ENCODE measurements at places on chromosomes 5 and 9.

DNA sequence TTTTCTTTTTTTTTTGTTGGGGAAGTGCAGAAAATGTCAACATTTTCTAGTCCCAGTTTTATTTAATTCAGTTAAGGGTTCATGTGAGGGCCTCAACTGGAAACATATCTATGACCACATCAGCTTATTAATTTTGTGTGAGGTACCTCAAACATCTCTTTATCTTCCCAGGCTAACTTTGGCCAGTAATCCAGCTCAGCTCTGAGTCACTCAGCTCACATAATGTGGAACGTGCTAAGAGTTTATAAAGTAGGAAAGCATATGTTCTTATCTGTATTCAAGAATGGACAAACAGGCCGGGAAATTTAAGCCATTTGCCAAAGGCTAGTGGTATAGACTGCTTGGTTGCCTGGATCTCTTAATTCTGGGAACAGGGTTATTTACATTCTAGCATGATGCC, 118.4 kb downstream of the INSYN2B start:
- DNase-seq: no peak

- no peak for DNase-seq
Measured at GRCh38 chr5:83102364-83102980, 25.1 kb downstream of the XRCC4 start.

- no peak for DNase-seq
Measured at GRCh38 chr5:129807162-129807814, 59.4 kb downstream of the MINAR2 start.

DNA sequence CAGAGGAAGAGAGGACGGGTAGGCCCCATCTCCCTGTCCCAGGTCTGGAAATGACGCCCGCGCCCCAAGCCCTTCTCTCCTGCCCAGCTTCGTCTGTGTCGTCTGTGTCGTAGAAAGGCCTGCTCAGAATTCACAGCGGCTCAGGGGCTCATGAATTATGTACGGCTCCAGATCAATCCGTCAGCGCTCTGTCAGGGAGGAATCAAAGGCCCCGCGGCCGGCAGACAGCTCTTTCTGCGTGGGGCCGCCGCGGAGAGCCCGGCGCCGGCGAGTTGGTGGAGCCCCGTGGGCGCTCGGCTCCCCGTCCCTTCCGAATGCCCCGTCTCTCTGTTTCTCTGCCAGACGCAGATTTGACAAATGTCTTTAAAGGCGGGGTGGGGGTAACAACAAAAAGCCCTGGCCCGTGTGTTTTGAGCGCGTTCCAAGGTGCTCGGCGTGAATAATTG, 83.8 kb upstream of the RAPGEF1 start:
- DNase-seq: no peak

DNA sequence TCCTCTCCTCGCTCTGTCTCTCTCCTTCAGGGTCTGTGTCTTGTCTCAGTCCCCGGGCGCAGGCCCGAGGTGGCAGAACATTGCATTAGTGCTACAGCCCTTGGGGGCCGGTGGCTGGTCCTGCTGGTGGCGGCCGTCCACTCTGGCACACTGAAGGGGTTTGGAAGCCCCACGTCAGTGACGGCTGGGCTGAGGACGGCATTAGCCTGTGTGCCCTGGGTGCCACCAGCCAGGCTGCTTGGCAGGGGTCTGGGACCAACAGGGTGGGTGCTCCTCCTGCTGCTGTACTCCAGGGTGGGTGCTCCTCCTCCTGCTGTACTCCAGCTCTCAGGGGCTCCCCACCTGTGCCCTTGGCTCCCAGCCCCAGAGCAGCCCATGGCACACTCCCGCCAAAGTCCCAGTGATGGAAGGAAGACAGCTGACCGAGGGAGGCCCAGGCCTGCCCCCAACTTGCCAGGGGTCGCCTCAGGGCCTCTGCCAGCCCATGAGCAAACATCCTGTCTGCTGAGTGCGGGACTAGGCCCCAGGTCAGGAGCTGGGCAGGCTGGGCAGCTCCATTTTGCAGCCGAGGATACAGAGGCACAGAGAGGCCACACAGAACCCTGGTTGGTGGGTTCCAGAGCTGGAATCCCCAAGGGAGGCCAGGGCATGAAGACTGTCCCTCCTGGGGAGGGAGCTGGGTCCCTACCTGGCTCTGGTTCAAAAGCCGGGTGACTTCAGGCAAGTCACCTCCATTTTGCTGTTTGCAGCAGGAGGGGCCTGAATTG, 27.3 kb downstream of the SARDH start:
- DNase-seq: no peak

DNA sequence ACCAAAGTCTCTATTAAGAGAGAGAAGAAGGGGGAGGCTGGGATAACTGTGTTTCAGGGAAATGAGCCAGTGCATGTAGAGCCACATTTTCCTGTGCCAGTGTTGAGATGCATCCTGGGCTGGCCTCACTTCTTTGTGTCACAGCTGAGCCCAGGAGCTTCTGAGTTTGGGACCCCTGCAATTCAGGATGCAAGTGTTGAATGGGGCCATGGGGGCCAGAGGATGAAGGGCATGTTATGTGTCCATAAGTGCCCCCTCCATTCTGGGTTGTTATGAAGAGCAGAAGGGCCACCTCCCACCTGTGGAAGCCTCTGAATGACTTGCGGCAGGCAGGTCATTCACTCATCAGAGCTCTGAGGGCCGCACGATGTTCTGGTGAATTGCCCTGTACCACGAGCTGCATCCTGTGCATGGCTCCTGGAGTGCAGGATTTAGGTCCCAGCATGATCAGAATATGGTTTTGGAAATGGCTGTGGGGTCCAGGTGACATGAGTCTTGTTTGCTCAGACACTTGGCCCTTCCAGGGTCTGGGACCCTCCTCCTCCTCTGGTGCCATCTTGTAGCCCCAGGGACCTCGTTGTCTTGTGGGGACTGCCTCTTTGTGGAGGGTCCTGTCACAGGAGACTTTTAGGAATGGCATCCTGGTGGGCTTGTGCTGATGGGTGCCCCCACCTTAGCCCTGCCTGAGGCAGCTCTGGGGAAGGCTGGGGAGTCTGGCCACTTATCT, 115.4 kb upstream of the PITX1 start:
- DNase-seq: no peak

DNA sequence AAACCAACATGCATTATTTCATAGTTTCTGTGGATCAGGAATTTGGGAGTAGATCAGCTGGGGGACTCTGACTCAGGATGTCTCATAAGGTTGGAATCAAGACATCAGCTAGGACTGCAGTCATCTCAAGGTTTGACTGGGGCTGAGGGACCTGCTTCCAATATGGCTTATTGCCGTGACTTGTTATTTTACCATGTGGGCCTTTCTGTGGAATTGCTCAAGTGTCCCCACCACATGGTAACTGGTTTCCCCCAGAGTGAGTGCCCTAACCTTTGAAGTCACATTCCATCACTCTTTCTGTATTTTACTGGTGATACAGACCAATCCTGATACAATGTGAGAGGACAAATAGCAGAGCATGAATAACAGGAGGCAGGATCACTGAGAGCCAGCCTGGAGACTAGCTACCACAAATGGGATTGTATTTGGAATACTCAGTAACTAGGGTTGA, 70.2 kb upstream of the ELL2 start:
- no peak for DNase-seq

DNA sequence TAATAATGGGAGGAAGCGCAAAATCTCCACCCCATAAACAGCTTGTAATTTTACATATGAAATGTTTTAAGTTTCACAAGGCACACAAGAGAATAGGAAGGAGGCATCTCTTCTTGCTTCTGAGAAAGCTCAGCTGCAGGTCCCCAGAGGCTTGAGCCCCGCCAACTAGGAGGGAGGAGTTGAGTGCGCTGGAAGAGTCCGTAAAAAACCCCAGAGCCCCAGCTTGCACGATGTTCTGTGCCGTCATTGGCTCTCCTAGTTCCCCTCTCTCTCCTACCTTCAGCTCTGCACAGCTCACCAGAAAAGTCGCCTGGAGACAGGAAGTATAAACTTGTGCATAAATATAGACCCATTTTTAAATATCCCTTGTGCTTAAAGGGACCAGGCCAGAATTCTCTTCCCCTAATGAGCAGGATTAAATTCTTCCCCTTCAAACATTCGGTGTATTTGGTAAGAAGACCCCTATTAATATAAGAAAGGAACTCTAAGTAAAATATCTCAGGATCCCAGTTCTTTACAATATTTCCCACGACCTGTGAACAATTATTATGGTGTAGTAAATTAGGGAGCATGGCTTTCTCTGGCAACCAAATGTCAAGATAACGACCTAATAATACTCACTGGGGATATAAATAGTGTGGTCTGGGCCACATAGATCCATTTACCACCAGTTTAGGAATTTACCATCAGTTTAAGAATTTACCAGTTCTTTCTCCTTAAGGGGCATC, 13.7 kb downstream of the GLRX start:
- peak; percentile 56 for DNase-seq

- no peak for DNase-seq
Measured at GRCh38 chr5:158920736-158921135, 179.0 kb downstream of the EBF1 start.

DNA sequence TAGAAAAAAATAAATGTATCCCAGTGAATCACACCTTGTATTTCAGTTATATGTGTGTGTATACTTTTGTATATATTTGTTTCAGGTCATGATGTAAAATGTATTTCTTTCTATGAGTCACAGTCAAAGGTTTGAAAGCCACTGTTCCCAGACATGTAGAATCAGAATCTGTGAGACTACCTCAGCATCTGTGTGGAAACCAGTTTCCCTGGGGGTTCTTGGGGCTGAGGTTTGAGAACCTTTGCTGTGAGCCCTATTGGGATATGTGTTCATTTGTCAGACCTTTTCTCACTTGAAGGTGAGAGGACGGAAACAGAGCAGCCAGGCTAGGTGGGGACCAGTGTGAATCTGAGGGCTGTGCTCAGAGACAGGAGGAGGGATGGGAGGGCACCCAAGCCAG, 78.7 kb upstream of the SAP30L start:
- DNase-seq: no peak

- no peak for DNase-seq
Measured at GRCh38 chr5:163696579-163696887, 191.1 kb downstream of the MAT2B start.

DNA sequence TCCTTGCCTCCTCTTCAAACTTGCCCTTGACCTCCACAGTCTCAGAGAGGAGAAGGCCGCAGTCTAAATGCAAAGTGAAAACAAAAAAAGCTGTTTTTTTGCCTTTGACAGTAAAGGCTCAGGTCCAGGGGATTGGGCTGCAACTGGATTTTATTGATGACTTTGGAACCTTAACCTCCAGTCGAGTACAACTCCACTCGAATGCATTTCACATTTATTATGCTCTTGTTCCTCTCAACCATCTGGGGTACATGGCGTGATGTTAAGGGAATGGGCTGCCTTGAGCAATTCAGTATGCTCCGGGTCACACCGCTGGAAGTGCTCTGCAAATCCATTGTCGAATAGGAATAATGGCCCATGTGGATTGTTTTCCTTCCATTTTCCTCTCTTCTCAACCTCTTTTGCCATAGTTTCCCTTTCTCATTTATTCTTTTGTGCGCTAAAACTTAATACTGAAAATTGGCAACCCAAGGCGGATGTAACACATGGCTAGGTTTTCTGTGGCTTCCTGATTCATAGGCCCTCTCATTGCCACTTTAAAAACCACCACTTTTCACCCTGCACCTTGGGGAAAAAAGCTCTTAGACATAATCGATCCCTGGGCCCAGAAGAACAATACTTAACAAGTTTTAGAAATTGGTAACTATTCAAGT, 34.3 kb downstream of the ITK start:
- no peak for DNase-seq

- no peak for DNase-seq
Measured at GRCh38 chr5:158390577-158390976, 531.6 kb upstream of the CLINT1 start.

- no peak for DNase-seq
Measured at GRCh38 chr5:137192293-137192743, 306.8 kb downstream of the SPOCK1 start.

GRCh38 chr9:104177003-104177611, 83.0 kb downstream of the SMC2 start:
- no peak for DNase-seq

DNA sequence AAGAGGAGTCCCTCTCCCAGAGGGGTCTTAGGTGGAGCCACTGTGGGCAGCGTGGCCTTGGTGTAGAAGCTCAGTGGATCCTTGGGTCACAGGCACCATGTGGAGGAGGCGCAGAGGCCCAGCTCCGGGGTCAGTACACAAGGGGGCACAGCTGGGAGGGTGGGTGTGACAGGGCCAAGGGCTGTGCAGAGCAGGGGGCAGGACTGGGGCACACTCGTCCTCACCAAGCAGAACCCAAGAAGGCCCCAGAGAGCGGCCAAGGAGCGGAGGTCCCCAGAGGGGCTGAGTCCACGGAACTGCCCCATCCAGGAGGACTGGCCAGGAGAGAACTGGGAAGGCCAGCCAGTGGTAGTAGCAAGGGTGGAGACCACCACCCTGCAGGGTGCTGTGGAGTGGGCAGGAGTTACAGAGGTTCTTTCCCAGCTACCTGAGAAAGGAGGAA, 2.5 kb upstream of the LPCAT1 start:
- no peak for DNase-seq

DNA sequence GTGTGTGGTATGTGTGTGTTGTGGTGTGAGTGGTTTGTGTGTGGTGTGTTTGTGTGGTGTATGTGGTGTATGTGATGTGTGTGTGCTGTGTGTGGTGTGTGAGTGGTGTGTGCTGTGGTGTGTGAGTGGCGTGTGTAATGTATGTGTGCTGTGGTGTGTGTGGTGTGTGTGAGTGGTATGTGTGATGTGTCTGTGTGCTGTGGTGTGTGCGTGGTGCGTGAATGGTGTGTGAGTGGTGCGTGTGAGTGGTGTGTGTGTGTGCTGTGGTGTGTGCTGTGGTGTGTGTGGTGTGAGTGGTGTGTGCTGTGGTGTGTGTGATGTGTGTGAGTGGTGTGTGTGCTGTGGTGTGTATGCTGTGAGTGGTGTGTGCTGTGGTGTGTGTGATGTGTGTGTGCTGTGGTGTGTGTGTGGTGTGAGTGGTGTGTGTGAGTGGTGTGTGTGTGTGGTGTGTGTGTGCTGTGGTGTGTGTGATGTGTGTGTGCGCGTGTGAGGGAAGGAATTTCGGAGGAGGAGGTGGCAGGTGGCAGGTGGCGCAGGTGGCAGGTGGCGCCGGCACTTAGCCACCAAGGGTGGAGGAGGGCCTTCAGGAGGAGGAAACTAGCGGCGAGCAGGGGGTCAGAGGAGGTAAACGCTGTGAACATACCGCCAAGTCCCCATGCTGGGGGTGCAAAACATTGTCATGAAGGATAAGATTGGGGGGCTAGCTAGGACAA, 191.8 kb downstream of the MELK start:
- DNase-seq: no peak

DNA sequence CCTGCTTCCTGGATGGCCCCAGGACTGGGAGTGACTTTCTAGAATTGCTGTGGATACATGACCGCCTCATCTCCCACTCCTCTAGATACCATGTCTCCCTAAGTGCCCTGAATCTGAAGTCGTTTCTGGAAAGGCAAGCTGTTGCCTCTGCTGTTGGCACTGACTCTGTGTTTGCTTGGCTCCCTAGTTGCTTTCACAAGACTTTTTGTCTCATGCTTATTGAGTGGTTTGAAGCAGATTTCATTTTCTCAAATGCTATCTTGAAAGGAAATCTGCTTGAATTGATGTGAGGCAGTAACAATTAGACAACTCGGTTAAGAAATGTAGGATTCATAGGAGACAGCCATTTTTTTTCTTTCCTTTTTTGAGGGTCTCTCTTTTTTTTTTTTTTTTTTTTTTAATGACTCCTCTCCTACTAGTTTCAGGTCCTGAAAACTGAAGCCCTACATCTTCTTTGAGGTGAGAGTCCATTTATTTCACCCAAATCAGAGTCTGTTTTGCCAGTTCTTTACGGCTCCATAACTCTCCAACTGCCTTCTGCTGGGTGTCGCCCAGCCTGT, 65.9 kb downstream of the PRDM6 start:
- no peak for DNase-seq
